Stimulated activated CD8-positive, alpha-beta memory T cell treated with anti-CD3 and anti-CD28 coated beads, Interleukin-2, amount 100 ng/mL, for 1 hour (primary cell): ENCODE measurements at places on chromosomes 11 and 22.
A peak's percentile ranks its signal among the peaks of the same experiment; 100 is the strongest.

- peak; percentile 27 for DNase-seq
Observed at GRCh38 chr11:19259487-19260345, 19.0 kb upstream of the E2F8 start.

DNA sequence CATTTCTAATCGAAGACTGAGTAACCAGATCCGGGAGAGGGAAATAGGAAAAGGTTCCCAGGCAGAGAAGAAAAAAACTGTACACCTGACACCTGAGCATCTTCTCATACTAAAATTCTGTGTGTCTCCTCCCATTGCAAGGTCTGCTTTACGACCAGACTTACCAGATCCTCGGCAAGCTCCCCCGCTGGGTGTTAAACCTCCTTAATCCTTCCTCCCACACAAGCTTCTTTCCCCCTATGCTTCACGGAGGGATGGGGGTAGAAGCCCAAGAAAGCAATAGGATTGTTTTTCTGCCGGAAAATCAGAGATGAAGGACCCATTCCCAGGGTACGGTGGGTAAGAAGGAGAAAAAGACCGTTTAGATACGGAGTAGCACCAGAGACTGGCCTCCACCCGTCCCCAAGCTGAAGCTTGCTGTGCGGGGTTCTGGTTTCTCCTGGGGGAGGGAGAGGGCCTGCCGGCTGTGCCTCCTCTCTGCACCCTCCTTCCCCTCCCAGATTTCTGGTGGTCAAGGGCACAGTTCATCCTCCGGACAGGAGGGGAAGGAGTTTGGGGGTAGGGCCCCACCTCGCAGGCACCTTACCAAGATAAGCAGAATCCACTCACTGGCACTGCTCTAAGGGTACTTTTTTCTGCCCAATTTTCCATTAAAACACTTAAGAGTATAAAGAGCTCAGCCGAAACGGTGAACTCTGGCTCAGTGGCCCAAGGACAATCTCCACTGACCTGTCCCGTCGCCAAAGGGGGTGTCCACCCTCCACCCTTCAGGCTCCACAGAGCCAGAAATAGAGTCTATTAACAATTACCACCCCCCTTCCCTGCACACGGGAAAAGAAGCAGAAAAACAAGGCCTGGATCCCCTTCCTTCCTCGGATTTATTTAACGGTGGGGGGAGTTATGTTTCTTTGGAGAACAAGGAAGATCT lies 1.2 kb downstream of the TOB2 start:
- DNase-seq: no peak

DNA sequence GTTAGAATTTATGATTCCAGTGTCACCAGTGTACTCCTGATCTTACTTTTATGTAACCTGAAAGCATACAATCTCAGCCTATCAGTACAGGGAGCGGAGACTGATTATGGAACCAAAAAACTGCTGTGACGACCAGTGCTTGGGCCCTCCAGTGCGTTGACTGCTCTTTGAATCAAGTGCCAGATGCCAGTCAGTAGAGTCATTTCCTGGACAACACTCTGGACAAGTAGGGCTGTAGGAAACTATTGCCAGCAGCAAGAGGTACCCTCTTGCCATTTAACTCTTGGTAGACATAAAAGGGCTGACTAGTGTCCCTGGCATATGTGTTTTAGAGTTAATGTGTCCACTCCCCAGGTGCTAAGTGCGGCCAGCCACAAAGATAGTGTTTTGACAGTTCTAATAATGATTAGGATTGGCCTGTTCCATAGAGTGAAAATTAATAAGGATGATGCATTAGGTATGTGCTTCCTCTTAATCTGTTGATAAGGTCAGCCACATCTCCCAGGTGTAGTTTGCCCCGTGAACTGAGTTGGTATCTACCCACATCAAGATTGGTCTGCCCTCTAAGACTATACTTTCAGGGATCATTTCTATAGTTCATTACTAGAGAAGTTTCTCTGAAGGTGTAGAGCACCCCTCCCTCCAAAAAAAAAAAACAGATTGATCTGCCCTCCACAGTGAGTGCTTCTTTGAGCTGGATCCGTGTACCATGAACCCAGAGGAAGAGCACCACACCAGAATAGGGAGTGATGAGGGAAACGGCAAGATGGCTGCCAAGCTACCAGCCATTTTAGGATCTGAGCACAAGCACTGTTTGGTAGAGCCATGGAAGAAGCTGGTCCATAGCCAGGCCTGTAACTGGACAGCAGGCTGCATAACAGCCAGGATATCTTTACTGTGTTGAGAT lies 20.7 kb upstream of the AIFM3 start:
- DNase-seq: no peak

GRCh38 chr11:32215157-32215556 lies 124.3 kb downstream of the RCN1 start:
- DNase-seq: no peak

GRCh38 chr22:47576908-47577307 lies 814.5 kb downstream of the TBC1D22A start:
- no peak for DNase-seq

DNA sequence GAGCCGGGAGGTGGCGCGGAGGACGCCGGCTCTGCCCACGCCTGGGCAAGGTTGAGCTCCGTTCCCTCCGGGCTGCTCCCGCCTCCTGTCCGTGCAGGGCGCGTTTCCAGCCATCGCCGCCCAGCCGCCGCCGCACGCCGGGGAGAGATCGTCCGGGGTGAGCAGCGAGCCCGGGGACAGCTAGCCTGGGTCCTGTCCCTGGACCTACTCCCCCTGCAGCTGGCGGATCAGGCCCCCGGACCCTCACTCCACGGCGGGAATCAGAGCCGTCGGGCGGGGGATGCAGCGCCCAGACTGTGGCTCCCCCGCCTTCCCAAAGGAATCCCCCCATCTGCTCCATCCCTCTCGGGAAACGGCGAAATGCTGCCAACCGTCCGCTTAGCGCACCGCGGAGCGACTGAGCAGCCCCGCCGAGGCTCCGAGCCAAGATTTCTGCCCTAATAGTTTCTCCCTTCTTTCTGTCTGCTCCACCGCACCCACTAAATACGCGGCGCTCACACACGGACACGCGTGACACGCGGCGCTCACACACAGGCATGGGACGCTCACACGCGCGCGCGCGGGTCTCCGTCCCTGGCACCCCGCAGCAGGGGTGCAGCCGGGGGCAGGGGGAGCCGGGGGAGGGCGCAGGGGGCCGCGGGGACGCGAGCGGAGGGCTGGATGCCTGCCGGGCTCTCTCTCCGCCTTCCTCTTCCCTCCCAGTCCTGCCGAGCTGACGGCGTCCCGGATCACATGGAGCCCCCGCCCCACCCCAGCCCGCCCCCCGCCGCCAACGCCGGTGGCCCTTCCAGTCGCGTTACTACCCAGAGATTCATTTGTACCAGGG lies at the start of gene KCNJ5:
TSS of gene KCNJ5 (plus strand) at position 814 of the 826 bp plus-strand sequence. CDS start 19,918 bp downstream, outside the sequence.
- no peak for DNase-seq

DNA sequence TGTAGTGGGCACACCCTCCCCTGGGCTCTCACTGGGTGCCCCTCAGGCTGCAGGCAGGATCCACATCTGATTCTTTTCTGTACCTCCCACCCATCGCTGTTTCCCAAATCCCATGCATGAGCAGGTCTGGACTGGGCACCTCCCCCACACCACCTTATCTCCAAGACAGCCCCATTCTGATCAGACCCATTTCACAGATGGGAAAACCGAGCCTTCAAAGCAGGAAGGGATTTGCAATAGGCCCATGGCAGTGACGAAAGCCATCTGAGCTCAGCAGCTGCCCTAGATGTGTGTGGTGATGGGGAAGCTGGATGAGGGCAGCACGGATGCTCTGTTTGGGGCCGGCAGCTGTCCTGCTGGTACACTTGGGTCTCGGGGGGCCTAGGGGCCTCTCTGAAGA lies 41.4 kb downstream of the WNT7B start:
- DNase-seq: no peak

DNA sequence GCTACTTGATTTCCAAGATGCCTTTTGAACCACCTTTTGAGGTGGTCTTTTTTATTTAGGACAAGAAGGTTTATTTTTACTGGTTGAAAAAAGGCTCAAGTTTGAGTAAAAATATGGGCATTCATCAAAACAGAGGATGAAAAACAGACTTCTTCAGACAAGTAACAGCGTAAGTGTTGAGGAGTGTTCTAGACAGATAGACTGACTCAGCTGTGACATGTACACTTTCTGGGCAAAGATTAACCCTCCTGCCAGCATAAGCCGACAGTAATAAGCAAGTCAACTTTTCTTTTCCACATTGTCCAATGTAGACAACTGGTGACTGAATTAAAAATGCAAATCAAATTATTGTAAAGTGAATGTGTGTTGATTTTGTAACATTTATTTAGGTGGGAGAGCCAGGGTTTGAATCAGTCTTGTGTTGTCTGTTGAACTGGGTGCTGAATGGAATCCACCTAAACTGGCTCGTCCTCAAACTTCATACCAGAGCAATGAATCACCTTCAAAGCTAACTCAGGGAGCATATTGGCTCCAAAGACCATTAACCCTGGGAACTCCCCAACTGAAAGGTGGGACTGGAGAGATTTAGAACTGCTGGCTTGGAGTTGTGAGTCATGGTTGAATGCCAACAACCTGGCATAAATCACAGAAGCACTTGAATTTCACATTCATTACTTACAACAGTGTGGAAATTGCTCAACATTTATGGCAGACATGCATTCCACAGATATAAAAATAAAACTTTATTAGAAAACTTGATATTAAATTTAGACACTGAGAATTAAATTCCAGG lies 377.0 kb downstream of the ETS1 start:
- no peak for DNase-seq

GRCh38 chr11:43788421-43788820 lies 92.2 kb upstream of the ALKBH3 start:
- DNase-seq: no peak

DNA sequence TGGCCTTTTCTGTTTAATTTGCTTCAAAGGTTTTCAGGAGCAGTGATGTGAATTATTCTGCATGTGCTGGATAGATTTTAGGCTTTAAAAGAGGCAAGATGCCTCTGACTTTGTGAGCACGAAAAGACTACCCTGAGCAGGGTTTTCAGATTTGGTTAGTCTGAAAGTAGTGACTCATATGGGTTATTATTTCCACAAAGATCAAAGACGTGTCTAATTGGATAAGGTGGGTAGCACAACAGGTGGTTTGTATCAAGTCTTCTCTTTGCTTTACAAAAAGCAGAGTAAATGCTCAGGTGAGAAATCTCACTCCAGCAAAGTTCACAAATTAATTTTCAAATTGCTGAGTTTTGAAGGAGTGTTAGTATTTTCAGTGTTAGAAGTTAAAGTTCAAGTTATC lies 37.6 kb upstream of the DBX1 start:
- DNase-seq: no peak

- DNase-seq: no peak
Observed at GRCh38 chr11:67470337-67471002, 1.4 kb upstream of the TMEM134 start.

- no peak for DNase-seq
Observed at GRCh38 chr11:47264521-47264920, 5.4 kb upstream of the MADD start.

- DNase-seq: no peak
Observed at GRCh38 chr11:67345920-67346819, 7.2 kb downstream of the POLD4 start.

- DNase-seq: no peak
Observed at GRCh38 chr11:116871248-116871647, 33.8 kb upstream of the APOA1 start.

- no peak for DNase-seq
Observed at GRCh38 chr11:11313902-11314692, 39.0 kb downstream of the CSNK2A3 start.

- no peak for DNase-seq
Observed at GRCh38 chr11:47532597-47533213, 20.2 kb downstream of the CELF1 start.

- DNase-seq: no peak
Observed at GRCh38 chr11:66334605-66335442, 1.4 kb downstream of the RIN1 start.

- DNase-seq: no peak
Observed at GRCh38 chr22:32854351-32854804, 52.9 kb downstream of the TIMP3 start.
